Astrocyte of the spinal cord (primary cell): ENCODE measurements at places on chromosomes 4 and X.
A peak's percentile ranks its signal among the peaks of the same experiment; 100 is the strongest.

GRCh38 chr4:144709793-144710525, 64.0 kb downstream of the HHIP start:
- peak; percentile 86 for DNase-seq

- DNase-seq = no peak
Measured at GRCh38 chr4:8312976-8313375, 43.4 kb downstream of the HTRA3 start.

DNA sequence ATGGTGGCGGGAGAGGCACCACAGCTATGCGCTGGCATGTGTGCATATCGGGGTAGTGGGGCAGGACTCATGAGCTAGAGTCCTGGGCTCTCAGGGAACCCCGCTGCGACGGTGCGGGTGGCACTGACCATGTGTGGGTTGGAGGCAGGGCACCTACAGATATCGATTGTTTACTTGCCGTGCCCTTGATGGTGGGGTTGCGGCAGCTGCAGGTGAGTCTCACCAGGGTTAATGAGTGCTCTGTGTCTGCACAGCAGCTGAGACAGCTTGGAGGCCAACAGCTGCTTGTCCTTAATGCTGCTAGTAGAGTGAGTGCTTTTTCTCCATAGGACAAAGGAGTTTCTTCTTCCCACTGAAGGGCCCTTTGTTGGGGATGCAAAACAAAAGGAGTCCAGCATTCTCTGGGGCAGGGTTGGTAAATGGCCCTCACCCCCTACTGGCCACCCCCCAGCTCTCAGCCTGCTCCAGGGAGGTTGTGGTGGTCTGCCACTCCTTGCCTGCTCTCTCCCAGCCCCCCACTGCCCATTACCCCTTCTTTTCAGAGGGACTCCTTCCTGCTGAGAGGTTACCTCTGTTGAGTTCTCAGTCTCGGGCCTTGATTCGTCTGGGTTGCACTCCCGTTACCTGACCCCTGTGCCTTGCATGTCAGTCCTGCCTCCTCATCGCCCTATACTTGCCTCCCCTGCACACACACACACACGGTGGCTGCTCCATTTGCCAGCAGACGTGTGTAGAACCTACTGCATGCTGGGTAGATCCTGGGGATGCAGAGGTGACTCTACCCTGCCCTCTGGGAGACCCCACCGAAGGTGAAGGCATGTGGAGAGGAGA, 52.8 kb downstream of the TBC1D14 start:
- no peak for DNase-seq

- DNase-seq = no peak
Measured at GRCh38 chr4:100539706-100540105, 21.9 kb upstream of the EMCN start.

DNA sequence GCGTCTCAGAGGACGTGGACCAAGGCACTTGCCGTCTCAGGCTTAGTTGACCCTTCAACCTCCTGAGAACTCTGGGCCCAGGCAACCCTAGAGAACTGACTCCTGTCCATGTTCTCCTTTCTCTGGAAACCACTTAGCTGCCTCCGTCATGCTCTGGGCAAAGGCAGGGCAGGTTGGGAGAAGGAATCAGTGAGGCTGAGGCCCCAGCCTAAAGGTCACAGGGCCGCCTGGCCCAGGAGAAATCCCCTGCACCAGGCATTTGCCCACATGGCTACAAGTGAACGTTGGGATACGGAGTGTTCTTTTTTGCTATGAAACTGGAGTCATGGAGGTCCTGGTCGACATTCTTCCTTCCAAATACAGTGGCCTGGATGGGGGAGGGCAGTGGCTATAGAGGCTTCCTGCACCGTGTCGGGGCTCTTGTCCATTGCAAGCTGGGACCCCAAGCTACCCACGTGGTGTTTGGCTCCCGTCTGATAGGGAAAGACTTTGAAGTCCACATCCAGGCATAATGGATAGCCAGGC, 76.0 kb downstream of the CRMP1 start:
- DNase-seq = no peak

- no peak for DNase-seq
Measured at GRCh38 chr4:175813204-175813603, 1.1 kb upstream of the GPM6A start.

DNA sequence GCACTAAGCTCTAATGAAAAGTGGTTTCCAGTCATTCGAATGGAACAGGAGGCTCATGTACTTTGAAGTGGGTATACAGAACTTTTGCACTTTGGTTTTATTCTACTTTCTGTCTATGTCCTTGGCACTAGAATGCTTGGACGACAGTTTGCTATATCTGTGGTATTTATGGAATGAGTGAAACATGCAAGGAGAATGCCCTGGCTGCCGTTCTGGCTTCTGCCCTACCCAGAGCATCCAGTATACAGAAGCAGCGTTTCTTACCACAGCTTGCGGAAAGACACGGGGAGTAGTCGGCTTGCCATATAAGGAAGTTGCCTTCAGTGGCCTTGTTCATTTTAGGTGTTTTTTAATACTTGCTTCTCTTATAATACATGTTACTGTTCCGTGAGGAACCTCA, 98.0 kb downstream of the TBL1X start:
- DNase-seq = peak; percentile 91

DNA sequence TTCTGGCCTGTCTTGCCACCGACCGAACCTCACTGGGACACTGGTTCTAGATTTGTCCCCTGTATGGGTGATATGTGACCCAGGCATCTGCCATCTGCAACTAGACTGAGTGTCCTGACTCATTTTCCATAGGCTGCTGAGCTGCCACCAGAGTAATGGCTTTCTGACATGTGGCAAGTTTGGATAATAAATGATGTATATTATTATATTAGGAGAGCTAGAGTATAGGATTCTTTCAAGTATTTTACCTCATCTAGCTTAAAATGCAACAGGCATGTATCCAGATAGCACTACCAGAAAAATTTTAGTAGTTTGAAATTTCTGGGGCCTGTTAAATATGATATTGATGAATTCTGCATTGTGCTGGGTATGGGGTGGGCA, 15.8 kb upstream of the PGRMC2 start:
- DNase-seq = no peak

- DNase-seq = no peak
Measured at GRCh38 chr4:102168580-102168979, 176.7 kb downstream of the SLC39A8 start.

- no peak for DNase-seq
Measured at GRCh38 chrX:10033375-10034007, 66.3 kb downstream of the CLDN34 start.

GRCh38 chr4:98958065-98958464, 29.1 kb upstream of the EIF4E start:
- DNase-seq = no peak

GRCh38 chrX:88672261-88672660, 74.8 kb upstream of the CPXCR1 start:
- DNase-seq = no peak

GRCh38 chr4:36385951-36386571, 104.6 kb downstream of the DTHD1 start:
- DNase-seq = no peak
